Cortex of kidney (tissue), 1 donor: ENCODE measurements at places on chromosomes 3 and 15.

DNA sequence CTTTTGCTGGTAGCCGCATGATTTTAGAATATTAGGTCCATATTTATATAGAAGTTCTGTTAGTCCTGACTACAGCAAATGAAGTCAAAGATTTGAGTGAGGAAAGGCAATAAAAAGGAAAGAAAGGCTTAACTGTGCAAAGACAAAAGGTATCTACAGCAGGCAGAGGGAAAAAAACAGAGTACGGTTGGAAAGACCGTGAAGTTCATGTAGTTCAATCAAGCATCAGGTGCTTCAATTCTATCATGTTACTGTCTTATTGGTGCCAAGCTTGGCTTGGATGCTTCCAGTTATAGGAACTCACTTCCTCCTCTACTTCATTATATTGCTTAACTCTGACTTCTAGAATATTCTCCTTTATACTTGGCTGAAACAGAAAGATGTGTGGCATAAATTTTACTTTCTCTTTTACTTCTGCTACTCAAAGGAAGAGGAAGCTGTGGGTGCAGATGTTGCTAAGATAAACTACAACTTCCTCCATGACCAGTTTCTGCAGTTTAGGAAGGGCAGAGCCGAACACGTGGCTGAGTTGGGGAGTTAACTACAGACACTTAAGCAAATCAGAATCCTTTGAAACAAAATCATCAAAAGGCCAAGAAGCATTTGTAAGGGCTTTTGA lies 72.6 kb upstream of the ZBED2 start:
- DNase-seq, result no peak

DNA sequence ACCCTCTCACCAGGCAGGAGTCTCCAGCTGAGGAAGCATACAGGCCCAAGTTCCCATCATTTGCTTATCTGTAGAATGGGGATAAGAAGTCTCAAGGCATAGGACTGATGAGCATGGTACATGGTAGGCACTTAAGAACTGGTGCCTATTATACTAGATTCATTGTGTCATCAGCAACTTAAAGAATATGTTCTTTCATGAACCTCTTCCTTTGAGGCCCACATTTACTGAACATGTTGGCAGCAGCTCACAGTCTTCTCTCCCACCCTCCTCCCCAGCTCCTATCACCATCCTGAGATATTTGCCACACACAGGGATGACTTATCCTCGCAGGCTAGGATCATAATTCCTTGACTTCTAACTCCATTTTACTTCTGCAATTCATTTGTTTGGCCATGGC lies 142.5 kb downstream of the PDE8A start:
- no peak for DNase-seq

DNA sequence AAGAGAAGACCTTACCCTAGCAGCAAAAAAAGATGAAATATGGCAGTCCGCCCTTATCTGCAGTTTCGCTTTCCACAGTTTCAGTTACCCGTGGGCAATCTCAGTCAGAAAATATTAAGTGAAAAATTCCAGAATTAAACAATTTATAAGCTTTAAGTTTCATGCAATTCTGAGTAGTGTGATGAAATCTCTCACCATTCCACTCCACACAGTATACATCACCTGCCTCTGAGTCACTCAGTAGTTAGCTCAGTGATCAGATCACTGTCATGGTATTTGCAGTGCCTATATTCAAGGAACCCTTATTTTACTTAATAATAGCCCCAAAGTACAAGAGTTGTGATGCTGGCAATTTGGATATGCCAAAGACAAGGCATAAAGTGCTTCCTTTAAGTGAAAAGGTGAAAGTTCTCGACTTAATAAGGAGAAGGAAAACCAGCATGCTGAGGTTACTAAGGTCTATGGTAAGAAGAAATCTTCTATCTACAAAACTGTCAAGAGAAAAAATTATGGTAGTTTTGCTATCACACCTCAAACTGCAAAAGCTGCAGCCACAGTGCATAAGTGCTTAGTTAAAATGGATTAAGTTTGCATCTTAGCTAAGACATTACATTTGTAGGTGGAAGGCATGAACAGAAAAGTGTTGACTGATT lies 48.1 kb downstream of the HSPBAP1 start:
- no peak for DNase-seq

DNA sequence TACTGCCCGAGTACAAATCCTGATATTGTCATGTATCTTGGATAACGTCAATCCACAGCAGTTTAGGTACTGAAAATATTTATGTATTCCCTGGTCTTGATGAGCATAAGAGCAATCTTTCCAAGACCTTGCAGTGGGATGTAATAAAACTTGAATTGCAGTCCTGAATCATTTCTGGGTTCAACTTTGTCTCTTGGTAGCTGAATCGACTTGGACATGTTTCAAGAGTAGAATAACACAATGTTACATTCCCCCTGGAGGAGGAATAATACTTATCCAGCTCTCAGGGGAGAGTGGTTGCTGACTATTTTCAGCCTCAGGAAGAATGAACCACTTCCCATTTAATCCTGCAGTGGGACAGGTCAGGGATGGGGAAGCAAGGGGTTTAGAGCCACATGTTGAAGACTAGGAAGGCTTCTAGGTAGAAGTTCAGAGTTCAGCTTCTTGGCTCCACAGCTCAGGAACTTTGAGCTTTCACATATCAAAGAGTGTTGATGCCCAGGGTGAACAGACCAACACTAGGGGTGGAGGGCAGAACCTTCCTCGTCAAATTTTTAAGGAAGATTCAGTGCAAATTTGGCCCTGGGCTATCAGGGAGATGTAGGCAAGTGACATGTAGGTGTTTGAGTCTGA lies 43.4 kb upstream of the GPD1L start:
- DNase-seq, result no peak

DNA sequence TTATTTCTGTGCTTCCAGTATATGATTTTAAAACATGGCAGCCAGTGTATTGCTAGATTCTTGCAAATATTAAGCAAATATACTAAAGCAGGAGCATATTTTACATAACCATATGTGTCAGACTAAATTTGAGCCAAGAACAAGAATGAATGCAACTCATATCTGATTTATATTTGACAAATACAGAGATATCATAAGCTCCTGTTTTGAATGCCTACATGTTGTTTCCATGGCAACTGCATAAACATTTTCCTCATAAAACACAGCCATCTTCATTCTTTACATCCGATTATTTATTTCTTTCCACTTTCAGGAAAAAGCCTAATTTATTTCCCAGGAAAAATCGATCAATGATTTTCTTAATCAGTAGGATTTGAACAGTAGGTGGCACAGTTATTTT lies 172.2 kb upstream of the TSPAN3 start:
- DNase-seq, result no peak

DNA sequence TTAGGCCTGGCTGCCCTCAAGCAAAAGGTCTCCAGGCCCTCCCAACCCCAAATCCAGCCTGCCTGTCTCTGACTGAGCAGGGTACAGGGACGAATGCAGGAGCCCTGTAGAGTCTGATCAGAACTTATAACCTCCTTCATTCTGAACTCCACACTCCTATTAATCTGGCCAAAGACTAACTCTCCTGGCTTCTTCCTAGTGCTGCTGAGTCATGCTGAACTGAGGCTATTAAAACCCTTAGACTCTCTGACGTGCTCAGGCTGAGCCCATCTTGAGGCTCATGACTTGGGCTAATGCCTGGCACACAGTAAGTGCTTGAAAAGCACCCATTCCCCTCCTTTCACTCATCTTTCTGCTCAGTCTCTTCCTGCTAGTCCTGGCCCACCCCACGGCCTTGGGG lies 81.9 kb downstream of the NUP210 start:
- no peak for DNase-seq

- no peak for DNase-seq
Measured at GRCh38 chr3:27333843-27334242, 35.3 kb downstream of the NEK10 start.

GRCh38 chr3:156388497-156389448 lies 166.1 kb downstream of the SSR3 start:
- DNase-seq, result no peak
